ENCODE measurements at places on chromosomes 6 and 20.

GRCh38 chr6:157095569-157095968 is 227.8 kb downstream of the TMEM242 start:
- no peak for DNase-seq

DNA sequence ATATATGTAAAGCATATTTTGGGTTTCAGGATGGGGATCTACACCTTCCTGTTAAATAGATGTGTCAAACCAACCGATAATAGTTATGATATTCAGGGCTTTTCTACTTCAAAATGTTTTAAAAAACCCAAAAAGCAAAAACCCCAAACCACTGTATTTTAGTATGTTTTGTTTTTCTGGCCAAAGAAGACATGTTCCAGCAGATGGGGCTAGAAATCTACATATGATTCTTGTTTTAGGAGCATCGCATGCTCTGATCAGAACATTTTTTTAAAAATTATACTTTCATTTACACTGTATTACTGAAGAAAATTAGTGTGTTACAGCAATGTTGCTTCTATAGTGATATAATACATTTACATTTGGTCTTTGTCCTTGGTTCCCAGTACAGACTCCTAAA is 11.0 kb downstream of the RMND1 start:
- no peak for DNase-seq

- no peak for DNase-seq
Measured at GRCh38 chr6:25025919-25026301, 90.2 kb upstream of the RIPOR2 start.

DNA sequence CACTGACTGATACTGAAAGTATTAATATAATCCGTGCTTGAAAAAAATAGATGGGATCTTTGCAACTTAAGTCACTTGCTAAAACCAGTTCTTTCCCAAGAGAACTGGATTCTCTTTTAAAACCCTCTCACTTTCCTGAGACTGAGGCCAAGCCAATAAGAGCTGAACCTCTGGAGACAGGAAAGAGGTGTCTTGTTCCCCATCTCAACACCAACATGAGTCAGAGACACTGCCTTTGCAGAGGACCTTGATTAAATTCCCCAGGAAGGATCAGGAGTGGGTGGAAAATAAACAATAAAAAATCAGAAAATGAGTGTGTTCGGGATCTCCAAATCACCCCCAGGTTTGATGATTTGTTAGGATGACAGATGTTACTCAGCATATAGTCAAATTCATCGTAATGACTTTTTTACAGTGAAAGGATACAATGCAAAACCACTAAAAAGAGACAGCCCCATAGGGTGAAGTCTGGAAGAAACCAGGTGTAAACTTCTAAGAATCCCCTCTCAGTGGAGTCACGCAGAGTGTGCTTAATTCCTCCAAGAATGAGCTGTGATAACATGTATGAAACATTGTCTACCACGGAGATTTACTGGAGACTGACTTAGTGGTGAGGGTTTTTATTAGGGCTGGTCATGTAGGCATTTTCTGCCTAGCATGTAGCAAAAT is 122.8 kb upstream of the BEND3 start:
- DNase-seq, result no peak

- no peak for DNase-seq
Measured at GRCh38 chr6:119138906-119139541, 60.6 kb upstream of the FAM184A start.

GRCh38 chr6:17831135-17831534 is 124.4 kb upstream of the NUP153 start:
- no peak for DNase-seq

DNA sequence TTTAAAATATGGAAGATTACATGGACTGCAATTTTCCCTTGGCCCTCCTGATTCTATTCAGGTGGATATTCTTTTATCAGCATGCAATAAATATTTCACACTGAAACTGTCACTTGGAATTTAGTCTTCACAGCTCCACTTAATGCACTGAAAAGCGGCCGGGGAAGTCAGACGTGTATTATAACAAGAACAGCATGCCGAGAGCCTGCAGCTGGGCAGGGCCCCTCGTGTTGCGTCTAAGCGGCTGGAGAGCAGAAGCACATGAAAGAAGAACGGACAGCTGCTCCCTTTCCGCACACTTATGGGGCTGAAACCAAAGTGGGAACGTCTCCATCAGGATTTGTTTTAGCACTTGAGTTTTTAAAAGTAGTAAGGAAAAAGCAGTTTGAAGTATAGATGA is 57.2 kb downstream of the LYRM4 start:
- no peak for DNase-seq
